Hindlimb muscle (tissue), 1 donor: ENCODE measurements at places on chromosomes 11 and 22. TPM values are rescaled to one million over a fixed set of nuclear protein-coding genes. Genes with fewer than 3 reads are reported as not detected.

KCNE3 gene
- 2.5 TPM for polyA plus RNA-seq

PTPRCAP gene
- 0.67 TPM for polyA plus RNA-seq

CASP12 gene
- polyA plus RNA-seq, result 0.31 TPM

CARNS1 gene
- 87.1 TPM for polyA plus RNA-seq

MMP12 gene
- not detected for polyA plus RNA-seq

OR6A2 gene
- not detected for polyA plus RNA-seq

TPBGL gene
- 0.30 TPM for polyA plus RNA-seq

BMAL1 gene
- 9.3 TPM for polyA plus RNA-seq

ASPHD2 gene
- polyA plus RNA-seq, result 0.57 TPM

TCP11L1 gene
- polyA plus RNA-seq, result 12.8 TPM

DNAJB7 gene
- 0.40 TPM for polyA plus RNA-seq

CALCB gene
- not detected for polyA plus RNA-seq

SYCE3 gene
- polyA plus RNA-seq, result not detected

OR5A1 gene
- polyA plus RNA-seq, result not detected

CREB3L1 gene
- polyA plus RNA-seq, result 38.3 TPM
